Stimulated activated CD4-positive, alpha-beta T cell treated with anti-CD3 and anti-CD28 coated beads, Interleukin-2, amount 100 ng/mL, for 4 hours (primary cell): ENCODE measurements at places on chromosomes 13 and 19.

- no peak for DNase-seq
Measured at GRCh38 chr19:947707-948539, 22.1 kb downstream of the ARID3A start.

- no peak for DNase-seq
Measured at GRCh38 chr13:113917096-113917495, 53.2 kb upstream of the GAS6 start.

DNA sequence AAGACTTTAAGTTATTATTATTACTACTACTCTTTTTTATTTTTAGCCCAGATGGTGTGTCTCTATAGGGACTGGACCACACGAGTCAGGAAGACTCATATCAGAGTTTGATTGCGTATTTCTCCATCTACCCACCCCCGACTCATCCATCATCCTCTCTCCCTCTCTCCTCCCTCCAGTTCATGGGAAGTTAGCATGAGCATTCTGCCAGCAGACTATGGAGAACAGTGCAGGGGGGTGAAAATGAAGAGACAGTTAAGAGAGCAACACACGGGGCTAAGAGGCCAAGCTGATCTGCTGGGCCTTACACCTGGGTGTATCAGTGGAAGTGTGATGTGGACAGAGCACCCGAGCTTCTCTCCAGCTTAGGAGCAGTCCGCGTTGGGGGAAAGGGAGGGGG lies 95.0 kb downstream of the UQCRFS1 start:
- no peak for DNase-seq

DNA sequence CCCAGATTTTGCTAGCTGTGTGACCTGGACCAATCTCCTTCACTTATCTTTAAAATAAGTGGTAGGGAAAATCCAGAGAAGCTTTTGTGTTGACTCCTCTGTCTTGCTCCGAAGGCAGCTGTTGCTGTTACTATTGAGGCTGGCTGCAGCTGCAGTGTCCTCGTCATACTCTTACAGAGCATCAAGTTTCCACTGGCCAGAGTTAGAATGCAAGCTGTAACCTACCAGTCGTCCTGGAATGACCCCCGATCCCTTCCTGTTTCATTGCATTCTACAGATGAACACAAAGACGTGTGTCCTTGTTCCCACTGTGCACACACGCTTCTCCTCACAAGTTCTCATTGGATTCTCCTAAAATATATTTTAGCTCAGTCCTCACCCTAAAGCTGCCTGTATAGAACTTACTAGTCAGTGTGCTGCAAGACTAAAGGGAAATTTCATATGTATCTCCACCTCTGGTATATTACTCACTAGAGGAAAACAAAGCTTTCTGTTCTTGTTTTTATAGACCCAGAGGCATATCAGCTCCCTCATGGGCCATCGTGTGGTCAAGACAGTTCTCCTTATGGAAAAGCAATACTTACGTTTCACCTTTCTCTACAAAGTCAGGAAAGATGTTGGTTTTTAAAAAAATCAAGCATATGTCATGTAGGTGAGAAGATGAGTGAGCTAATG lies 589.8 kb downstream of the LMO7 start:
- no peak for DNase-seq
